ENCODE measurements at places on chromosomes 11 and 22. TPM values are rescaled to one million over a fixed set of nuclear protein-coding genes. Genes with fewer than 3 reads are reported as not detected.

DNA sequence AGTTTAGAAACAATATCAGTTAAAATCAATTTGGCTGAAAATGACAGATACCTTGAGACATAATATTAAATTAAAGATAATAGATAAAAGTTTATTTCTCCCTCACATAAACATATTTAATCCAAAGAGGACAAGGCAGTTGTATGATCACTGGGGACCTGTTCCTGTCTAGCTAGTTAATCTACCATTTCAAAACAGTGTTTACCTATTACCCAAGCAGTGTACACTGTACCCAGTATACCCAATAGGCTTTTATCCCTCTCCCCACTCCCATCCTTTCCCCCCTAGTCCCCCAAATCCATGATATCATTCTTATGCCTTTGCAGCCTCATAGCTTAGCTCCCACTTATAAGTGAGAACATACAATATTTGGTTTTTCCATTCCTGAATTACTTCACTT lies 229.7 kb upstream of the LARGE1 start:
- DNase-seq = no peak

- no peak for DNase-seq
Measured at GRCh38 chr22:48682504-48682903, 1145.2 kb downstream of the BRD1 start.

- no peak for DNase-seq
Measured at GRCh38 chr11:44980533-44981427, 30.1 kb upstream of the TP53I11 start.

- DNase-seq = no peak
Measured at GRCh38 chr11:82995754-82996398, 75.8 kb downstream of the RAB30 start.

GRCh38 chr11:67160045-67160444 lies 41.0 kb downstream of the KDM2A start:
- no peak for DNase-seq

DNA sequence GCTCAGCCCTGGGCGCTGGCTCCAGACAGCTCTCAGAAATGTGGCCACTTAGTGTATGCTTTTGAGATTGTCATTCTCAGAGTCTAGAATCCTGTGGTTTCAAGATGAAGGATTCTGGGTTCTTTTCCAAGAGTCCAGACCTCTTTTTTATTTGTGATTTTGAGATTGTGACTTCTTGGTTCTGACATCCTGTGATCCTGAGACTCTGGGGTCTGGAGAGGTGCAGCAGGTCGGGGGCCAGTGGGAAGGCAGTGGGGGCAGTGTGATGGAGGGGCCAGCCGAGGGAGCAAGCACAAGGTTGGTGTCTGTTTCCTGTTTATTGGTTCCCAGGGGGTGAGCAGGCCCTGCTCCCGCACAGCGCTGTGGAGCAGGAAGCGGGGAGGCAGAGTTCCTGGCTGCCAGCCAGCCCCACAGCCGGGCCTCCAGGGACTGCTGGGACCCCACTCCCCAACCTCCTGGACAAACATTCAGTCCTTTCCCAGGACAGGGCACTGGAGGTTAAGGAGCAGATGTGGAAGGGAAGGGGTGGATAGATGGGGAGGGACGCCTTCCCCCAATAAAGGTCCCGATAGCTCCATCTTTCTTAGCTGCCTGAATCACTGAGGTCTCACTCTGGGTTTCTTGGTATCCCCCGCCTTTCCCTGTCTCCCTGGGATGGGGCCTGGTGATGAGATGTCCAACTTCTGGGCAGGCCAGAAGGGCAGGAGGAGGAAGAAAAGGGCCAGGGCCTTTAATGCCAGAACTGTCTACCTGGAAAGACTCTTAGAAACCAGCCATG lies 13.7 kb downstream of the ARHGEF17 start:
- DNase-seq = no peak

- peak; percentile 19 for DNase-seq
Measured at GRCh38 chr11:69335781-69336405, 41.9 kb downstream of the MYEOV start.

- no peak for DNase-seq
Measured at GRCh38 chr11:83722392-83723119, 436.4 kb upstream of the CCDC90B start.

GRCh38 chr11:72242141-72242540 lies 1.8 kb downstream of the PHOX2A start:
- no peak for DNase-seq

- no peak for DNase-seq
Measured at GRCh38 chr11:109320595-109320994, 101.4 kb upstream of the C11orf87 start.

GRCh38 chr11:57491371-57492061 lies 24.0 kb downstream of the SLC43A1 start:
- DNase-seq = no peak

The SAA1 gene
- 5.5 TPM for total RNA-seq

The PAMR1 gene
- total RNA-seq = 14.7 TPM

The SCGB2A2 gene
- total RNA-seq = not detected

The SEPTIN3 gene
- 0.99 TPM for total RNA-seq

The RFPL1 gene
- not detected for total RNA-seq

The EFCAB6 gene
- total RNA-seq = 8.8 TPM
